ENCODE measurements at places on chromosomes 12 and 14. TPM values are rescaled to one million over a fixed set of nuclear protein-coding genes. Genes with fewer than 3 reads are reported as not detected.

The ABCB9 gene
- total RNA-seq = 12.9 TPM

The BCL2L14 gene
- not detected for total RNA-seq

The SCFD1 gene
- 93.5 TPM for total RNA-seq

The JAG2 gene
- total RNA-seq = 6.6 TPM

DNA sequence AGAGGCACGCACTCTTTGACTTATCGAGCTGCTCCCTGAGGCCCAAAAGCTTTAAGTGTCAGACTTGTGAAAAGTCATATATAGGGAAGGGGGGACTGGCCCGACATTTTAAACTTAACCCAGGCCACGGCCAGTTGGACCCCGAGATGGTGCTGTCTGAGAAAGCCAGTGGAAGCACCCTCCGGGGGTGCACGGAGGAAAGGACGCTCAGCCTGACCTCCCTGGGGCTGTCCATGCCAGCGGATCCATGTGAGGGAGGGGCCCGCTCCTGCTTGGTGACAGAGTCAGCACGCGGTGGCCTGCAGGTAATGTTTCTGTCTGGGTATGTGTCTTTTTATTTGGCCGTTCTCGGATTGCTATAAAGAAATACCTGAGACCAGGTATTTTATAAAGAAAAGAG is 7.0 kb downstream of the ZNF839 start:
- DNase-seq = no peak

DNA sequence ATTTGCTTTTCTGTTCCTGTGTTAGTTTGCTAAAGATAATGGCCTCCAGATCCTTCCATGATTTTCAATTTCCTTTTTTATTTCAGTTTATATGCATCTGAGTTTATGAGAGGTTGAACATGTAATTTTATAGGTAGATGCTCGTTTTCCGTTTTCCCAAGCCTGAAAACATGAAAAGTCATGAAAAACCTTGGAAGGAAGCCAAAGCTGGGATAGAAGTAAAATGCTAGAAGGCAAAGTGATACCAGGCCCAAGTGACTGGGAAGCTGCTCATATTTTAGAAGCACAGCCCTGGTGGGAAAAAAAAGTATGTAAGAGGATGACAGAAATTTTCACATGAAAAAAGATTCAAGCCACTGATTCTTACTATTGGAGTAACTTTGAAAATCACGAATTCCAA is 290.8 kb downstream of the PRKD1 start:
- DNase-seq = no peak

DNA sequence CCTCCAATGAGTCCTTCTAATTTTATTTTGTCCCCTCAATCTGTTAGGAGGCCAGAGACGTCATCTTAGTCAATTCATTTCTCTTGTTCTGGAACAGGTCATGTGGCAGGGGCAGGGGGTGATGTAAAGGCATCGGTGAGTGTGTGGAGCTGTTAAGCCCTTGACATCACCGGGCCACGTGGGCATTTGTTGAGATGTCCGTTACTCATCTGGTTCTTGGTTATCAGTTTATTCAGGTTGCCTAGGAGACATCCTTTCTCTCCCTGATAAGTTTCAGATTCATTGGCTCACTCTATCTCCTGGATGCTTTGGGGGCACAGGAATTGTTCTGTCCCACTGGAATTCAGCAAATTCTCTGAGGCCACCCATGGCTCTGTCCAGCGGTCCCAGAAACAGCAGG is 33.6 kb upstream of the SEL1L start:
- DNase-seq = no peak

- DNase-seq = peak; percentile 70
These were observed 61.1 kb downstream of the NCOR2 start for GRCh38 chr12:124506145-124506831.

GRCh38 chr14:51658441-51659173 is 6.9 kb downstream of the FRMD6 start:
- DNase-seq = no peak

- DNase-seq = no peak
These were observed 74.7 kb downstream of the LLPH start for GRCh38 chr12:66055837-66056319.

Measured in astrocyte (in vitro differentiated cells and primary cell).